NCI-H1417 (cell line): ENCODE measurements at places on chromosomes 2 and 18.

DNA sequence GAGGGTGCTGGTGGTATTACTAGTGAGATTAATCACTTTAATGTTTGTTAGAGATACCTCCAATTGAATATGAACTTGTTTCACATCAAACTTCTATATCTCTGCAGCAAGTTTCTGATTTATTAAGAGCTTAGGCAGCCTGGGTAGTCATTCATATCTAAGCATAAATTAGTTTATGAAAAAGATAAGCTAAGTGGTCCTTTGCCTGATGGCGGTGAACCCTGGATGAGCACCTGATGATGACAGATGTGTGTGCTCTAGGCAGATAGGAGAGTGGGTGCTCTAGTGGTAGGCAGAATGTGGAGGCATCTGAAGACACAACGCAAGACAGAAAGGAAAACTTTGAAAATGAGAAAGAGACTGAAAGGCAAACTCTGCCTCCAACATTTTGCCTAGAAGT lies 5.0 kb downstream of the FKBP7 start:
- DNase-seq: no peak

- no peak for DNase-seq
Observed at GRCh38 chr18:618618-619017, 21.8 kb downstream of the CLUL1 start.

- no peak for DNase-seq
Observed at GRCh38 chr2:71800106-71800809, 346.9 kb downstream of the DYSF start.

DNA sequence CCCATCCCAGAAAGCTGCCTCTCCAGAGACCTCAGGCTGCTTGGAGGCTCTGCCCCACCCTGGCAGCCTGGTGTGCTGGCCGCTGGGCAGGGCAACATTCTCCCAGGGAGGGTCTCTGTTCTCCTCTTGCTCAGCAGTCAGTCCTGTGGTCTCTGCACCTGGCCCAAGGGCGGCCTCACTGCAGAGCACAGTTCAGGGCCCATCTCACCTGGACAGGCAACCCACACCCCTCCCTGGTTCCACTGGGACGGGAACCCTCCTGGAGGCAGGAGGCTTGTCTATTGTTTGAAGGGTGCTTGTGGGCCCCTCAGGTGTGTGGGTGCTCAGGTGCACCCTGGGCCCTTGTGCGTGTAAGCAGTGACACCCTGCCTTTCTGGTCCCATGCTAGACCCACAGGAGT lies 67.2 kb upstream of the OTOS start:
- DNase-seq: no peak

GRCh38 chr2:24875272-24875671 lies 44.8 kb downstream of the ADCY3 start:
- DNase-seq: no peak

- DNase-seq: no peak
Observed at GRCh38 chr18:6493194-6493593, 78.5 kb upstream of the L3MBTL4 start.

- DNase-seq: no peak
Observed at GRCh38 chr2:186927185-186927866, 78.4 kb upstream of the ZSWIM2 start.

DNA sequence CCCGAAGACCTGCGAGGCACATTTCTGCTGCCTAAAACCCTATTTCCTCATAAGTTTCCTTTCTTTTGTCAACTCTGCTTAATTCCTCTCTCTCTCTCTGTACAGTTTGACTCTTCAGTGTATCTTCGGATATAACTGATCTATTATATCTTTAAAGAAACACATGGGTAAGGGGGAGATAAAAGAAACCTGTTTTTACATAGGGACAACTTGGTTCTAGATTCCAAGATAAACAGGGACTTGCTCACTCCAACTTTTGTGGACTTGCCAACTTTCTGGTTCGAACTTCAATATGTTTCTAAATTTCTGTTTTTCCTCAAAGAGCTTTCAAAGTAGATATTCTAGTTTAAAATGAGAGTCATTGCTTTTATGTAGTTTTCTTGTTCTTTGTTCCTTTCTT lies 182.7 kb upstream of the EPC2 start:
- DNase-seq: no peak

GRCh38 chr18:51537487-51537886 lies 340.0 kb upstream of the MEX3C start:
- peak; percentile 46 for DNase-seq

GRCh38 chr18:6683112-6683876 lies 46.2 kb upstream of the ARHGAP28 start:
- DNase-seq: no peak

- DNase-seq: peak; percentile 36
Observed at GRCh38 chr2:170711774-170712652, 3.1 kb upstream of the SP5 start.

GRCh38 chr2:180907731-180908130 lies 72.7 kb upstream of the UBE2E3 start:
- DNase-seq: no peak

GRCh38 chr2:207284556-207285472 lies 119.1 kb upstream of the KLF7 start:
- DNase-seq: no peak

- no peak for DNase-seq
Observed at GRCh38 chr2:39124746-39125057, 3.9 kb upstream of the SOS1 start.

DNA sequence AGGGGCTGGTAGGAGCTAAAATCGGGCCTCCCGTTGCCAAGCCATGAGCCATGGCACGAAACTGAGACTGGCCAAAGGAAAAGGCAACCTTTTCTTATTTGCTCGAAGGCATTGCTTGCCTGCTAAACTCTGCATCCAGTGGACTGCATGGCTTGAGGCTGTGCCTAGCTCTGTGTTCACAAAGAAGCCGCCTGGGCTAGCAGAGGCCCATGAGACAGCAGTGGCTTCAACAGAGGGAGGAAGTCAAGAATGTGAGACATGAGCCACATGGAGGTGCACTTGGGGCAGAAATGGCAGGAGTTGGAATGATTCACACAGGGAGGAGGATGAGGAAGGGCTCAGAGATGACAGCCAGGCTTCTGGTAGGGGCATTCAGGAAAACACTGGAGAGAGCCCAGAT lies 33.5 kb downstream of the TPRKB start:
- DNase-seq: no peak

GRCh38 chr2:118806797-118807667 lies 40.4 kb downstream of the EN1 start:
- no peak for DNase-seq

DNA sequence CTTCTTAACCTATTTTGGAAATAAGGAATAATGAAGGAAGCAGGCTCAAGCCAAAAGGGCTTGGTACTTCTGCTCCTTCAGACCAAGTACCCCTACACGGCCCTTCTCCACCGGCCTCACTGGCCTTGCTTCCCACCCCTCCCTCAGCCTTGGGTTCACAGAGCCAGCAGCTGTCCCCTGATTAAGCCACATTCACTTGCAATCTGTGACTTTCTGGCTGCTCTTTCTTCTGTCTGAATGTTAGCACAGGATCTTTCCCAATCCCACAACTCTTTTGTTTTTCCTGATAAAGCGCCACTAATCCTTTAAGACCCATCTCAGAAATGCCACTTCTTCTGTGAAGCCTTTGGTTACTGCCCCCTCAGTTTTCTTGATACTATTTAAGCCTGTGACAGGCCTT lies 52.4 kb downstream of the REEP1 start:
- DNase-seq: no peak

DNA sequence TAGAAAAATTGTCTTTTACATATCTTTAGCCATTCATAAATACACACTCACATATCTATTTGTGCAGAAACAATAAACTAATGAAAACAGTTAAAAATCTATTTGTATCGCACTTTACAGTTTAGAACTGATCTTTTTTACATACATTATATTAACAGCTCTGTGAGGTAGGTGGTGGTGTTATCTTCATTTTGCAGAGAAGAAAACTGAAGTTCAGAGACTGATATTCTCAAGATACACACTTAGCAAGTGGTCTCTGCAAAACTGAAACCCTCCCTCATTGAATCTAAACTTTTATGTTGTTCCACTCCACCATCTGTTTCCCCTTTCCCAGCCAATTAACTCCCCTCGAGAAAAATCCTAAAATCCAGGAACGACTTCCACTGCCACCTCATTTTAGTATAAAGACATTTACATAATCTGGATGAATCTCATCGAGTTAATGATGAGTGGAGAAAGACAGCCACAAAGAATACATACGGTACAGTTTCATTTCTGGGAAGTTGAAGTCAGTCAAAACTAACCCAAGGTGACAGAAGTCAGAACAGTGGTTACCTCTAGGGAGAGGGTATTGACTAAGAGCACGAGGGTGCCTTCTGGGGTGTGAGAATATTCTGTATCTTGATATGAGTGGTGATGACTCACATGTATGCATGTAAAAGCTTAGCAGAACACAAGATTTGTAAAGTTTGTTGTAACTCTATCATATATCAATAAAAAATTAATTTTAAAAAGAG lies 524.2 kb upstream of the TCF4 start:
- DNase-seq: no peak

GRCh38 chr2:118520246-118520645 lies 327.2 kb downstream of the EN1 start:
- no peak for DNase-seq

- DNase-seq: no peak
Observed at GRCh38 chr2:198114064-198114463, 309.7 kb downstream of the PLCL1 start.

DNA sequence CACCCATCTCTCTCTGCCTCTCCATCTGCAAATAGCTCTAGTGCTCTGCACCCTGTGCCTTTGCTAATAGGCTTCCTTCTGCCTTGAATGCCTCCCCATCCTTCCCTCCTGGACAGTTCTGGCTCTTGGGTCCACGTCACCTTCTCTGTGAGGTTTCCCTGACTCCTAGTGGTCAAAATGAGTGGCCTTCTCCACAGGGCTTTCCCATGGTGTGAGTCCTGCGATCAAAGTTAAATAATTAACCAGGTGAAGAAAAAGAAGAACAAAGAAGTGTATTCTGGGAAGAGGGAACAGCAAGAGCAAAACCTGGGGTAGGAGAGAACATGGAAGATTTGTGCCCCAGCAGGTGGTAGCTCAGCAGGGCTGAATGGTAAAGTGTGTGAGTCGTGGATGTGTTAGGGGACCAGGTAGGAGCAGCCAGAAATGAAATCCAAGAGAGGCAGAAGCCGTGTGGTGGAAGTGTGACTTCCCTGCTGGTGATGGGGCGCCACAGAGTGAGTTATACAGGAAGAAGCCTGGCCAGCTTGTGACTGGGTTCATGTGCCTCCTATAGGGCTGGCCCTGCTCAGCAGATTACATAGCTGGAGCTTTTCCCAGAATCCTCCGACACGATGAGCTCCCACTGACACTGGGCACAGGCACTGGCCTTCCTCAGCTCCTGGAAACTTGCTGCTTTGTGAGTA lies 93.8 kb upstream of the LDAH start:
- DNase-seq: no peak

DNA sequence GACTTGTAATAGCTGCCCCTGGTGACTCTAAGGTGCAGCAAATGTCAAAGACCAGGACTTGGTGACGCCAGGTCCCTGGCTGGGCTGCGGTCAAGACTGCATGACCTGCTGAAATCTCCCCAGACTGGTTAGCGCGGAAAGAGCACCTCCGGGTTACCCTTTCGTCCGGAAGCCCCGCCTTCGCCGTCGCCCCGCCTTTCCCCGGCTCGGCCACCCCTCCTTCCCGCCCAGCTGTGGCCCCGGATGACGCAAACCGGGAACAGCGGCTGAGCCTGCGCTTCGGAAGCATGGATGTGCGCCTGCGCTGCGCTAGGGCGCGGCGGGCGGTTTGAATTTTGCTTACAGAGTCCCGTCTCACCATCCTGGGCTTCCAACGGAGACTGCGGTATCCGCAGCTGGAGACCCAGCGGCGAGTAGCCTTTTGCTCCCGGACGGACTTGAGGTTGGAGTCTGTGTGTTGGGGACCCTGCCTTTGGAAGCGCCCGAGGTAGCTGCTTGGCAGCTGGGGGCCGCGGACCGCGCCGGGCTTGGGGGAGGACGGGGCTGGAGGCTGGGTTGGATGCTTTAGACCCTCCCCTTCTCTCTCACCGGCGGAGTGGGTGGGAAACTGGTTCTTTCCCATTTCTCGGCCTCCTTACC lies at the start of gene SKA1:
TSS of gene SKA1 (plus strand) at position 294 of the 639 bp plus-strand sequence. CDS start 785 bp downstream, outside the sequence.
- DNase-seq: peak; percentile 98

DNA sequence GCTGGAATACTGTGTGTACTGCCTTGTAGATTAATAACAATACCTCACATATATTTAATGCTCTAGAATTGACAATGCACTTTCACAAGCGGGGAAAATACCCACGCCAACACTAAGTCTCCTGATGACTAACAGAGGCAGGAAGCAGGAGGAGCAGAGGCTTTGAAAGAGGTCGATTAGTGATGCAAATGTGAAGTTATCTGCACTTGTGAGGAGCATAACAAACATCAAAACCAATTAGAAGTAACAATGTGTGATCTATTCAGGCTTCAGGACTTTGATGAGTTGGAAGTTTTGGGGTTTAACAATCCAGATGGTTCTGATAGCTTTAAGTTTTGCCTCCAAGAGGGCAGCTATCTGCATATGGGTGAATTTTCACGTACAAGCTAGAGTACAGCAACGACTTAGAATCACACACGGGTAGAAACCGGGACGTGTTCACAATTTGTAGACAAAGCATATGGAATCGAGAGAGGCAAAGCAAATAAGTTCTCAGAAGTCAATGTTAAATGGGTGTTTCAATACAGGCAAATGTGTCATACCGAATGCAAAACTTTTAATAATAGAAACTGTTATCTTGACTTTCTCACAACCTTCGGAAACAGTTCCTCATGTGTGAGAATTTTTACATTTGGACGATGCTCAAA lies 114.5 kb downstream of the METTL8 start:
- no peak for DNase-seq

DNA sequence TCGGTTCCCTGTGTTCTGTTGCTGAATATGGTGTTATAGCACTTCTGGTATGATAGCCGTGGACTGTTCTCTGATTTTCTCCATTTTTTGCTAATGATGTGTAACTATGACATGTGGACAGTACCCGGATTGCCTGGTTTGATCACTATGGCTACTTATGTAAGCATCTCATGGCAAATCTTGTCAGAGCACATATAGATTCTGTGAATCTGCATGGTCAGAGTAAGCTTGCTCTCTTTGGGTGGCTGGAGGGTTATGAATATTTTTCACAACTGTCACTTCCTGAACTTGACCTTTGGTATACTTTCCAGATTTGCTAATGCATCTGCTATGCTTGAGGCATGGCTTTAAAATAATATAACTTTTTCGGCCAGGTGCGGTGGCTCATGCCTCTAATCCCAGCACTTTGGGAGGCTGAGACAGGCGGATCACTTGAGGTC lies 36.8 kb upstream of the ATP8B1 start:
- DNase-seq: no peak

- no peak for DNase-seq
Observed at GRCh38 chr18:1147730-1148129, 243.1 kb downstream of the ADCYAP1 start.

GRCh38 chr2:135949451-135950234 lies 35.8 kb downstream of the DARS1 start:
- peak; percentile 25 for DNase-seq

GRCh38 chr2:38973266-38973665 lies 83.6 kb downstream of the ARHGEF33 start:
- DNase-seq: no peak

GRCh38 chr2:228802181-228803071 lies 468.7 kb downstream of the PID1 start:
- DNase-seq: no peak

DNA sequence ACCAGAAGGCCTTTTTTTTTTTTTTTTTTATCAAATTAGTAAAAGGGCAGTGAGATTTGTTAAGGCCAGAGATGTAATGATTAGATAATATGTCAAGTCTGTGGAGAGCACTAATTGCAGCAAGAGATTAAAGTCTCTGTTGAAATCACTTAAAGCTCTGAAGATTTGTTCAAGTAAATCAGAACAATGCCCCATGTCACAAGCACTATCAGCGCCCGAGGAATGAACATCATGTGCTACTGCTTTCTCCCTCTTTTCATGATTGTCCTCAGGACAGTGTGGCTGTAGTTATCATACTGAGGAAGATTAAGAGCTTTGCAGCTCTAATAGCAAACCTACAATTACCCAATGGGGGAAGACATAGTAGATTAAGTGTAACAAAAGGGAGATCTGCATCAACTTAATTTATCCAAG lies 71.1 kb downstream of the TDRD15 start:
- DNase-seq: no peak
